CD4-positive, CD25-positive, alpha-beta regulatory T cell (primary cell): ENCODE measurements at places on chromosomes 11 and 22.

DNA sequence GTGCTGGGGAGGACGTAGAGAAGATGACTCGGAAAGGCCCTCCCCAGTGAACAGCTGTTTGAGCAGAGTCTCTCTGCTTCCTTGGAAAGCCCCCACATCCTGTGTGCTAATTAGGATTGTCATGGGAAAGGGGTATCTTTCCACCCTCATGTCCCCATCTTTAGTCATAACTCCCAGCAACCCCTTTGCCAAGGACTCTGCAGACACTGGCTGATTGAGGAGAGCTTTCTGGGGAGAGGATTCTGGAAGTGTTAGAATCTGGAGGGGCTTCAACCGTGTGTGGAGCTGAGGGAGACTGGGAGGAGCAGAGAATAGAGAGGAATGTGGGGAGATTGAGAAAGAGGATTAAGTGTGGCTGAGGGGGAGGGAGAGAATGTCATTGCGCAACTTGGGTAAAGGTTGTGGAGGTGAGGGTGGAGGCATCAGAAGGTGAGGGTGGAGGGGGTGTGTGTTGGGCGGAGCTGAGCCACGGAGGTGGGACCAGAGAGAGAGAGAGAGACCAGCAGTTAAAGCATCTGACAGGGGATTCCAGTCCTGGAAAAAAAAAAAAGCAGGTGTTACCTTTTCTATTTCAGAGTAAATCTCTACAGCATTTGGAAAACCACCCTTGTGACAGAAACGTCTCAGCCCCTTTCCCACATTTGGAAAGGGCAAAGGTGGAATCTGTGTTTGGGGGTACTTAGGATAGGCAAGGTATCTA lies 2.2 kb downstream of the DTX4 start:
- DNase-seq: no peak

DNA sequence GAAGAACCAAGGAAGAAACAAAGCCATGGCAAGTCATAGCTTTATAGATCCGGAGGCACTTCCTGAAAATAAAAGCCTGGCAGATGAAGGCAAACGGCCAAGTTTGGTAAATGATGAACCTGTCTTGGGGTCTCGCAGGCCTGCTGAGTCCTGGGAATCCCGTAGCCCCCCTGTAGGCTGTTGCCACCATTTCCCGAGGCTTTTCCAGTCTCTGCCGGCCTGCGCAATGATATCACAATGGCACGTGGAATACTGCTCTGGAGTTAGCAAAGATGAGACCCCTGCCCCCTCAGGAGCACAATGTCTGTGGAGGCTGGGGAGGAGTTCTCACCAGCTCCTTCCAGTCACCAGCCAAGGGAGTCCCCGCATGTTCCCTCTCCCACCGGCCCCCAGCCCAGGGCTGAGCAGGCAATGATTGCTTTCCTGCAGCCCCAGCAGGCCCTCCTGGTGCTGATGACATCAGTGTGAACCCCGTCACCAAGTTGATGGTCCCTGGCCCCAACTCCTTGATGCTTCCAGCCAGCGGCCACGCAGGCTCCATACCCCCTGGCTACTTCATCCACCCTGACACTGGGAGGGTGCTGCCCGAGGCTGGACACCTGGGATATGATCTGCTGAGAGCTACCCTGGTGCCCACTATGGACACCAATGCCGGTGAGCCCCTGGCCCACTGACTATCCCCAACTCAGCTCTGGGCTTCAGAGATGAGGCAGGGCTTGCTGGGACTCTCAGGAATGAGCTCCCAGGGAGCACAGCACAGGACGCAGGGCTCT lies 55.9 kb downstream of the BTG4 start:
- no peak for DNase-seq

DNA sequence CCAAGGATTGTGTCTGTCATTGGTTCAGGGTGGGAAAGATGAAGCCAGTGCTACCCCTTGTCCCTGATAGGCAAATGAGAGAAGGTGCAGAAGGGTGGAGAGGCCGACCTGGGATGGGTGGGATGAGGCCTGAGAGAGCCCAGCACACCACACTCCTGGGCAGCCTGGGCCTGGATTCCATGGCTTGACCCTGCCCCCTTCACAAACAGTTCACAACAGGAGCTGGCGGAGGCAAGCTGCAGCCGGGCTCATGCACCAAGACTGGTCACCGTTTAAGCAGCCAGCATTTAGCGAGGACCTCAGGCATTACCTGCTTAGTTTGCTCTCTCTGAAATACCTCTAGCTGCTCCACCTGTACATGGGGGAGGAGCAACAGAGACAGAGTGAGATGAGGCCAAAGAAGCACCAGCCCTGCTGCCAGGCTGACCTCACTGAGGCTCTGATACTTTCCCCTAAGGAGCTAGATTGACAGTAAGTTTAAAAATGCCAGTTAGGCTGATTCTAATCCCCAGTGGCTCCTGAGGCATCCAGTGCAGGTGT lies 13.5 kb downstream of the IL18BP start:
- DNase-seq: no peak

GRCh38 chr11:32829680-32830412 lies at the start of gene PRRG4:
PRRG4 (plus strand) TSS chr11:32829927; CDS start chr11:32830530, 603 bp downstream.
- peak; percentile 72 for DNase-seq

DNA sequence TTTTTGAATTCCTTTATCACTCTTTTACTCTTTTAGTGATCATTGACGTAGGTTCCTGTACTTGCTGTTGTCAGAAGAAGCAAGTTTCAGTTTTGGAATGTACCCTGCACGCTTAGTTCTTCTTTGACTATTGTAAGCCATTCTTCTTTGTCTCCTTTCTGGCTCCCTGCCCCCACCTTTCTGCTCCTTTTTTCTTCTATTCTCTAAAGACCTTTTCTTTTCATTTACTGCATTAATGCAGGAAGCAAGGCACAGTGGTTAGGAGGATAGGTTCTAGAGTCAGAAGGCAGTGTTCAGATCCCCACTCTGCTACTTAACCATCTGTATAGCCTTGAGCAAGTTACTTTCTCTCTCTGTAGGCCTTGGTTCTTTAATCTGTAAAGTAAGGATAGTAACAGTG lies 33.7 kb upstream of the RAG2 start:
- no peak for DNase-seq

DNA sequence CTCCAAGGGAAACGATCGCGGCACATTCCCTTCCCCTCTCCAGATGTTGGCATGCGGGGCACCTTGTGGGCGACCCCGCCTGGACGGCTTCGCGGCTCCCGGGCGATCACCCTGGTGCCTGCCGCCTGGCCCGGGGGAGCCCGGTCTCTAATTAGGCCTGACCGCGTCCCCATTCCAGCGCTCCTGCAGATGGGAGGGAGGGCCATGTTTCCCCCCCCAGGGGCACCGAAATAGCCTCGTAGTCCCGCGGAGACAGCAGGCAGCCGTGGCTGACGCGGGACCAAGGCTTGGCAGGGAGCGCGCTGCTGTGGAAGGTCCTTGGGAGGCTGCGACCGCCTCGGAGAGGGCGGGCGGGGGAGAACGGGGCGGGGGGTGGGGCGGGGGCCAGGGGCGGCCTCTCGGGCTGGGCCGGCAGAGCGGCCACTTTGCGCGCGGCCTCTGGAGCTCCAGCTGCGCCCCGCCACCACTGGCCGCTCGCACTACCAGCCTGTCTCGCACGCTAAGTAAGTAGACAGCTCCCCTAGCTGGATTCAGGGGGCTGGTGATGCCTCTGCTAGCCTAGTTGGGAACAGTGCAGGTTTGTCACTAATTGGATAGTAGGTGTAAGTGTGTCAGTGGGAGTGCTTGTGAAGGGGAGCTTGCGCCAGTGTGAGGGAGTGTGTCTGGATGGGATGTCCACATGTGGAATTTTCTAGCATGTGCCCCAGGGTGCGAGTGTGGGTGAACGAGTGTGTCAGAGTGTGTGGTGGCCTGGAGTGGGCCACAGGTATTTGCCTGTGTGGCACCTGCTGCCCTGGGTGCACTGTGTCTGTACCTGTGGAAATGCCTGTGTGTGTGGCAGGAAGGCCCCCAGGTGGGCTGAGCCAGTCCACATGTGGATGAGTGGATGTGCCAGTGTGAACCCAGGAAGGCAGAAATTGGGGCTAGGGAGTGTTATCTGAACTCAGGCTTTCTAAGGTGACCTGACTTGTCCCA lies at the start of gene INSC:
Gene INSC, plus strand, starts transcription at position 423 of the 975 bp plus-strand sequence. CDS start 34,252 bp downstream, outside the sequence.
- DNase-seq: no peak

- no peak for DNase-seq
Observed at GRCh38 chr11:126502159-126502558, 146.7 kb downstream of the ST3GAL4 start.

GRCh38 chr22:19943082-19944026 lies 1.7 kb upstream of the TXNRD2 start:
- DNase-seq: no peak

- DNase-seq: no peak
Observed at GRCh38 chr11:100080821-100081220, 606.3 kb upstream of the ARHGAP42 start.

DNA sequence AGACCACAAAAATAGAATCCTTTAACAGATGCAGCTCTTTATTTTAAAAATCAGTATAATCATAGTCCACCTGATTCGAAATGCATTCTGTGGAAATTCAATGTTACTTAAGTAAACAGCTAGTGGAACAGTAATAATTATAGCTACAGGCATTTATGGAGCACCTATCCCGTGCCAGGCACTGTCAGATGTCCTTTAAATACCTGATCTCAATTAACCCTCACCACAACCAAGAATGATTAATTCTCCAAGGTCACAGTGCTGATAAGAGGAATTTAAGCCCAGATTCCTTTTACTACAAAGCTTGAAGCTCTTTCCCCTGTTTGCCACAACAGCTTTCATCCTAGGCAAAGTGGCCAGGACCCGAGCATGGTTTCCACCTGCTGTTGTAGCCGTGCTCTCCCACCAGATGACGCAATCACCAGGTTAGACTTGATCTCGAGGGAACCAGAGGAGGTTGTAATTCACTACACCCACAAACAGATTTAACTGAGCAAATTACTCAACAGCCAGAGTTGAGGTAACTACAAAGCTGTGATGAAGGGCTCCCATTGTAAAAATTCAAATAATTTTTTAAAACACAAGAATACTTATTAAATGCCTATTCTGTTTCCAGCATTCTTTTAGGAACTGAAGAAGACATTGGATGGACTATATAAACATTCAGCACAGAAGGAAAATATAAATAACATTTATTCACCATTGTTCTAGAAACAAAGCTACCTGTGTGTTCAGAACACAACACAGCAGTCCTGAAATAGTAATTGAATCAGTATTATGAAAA lies 10.3 kb downstream of the PRDM10 start:
- DNase-seq: peak; percentile 49
